ENCODE measurements at places on chromosomes 7 and 10.

DNA sequence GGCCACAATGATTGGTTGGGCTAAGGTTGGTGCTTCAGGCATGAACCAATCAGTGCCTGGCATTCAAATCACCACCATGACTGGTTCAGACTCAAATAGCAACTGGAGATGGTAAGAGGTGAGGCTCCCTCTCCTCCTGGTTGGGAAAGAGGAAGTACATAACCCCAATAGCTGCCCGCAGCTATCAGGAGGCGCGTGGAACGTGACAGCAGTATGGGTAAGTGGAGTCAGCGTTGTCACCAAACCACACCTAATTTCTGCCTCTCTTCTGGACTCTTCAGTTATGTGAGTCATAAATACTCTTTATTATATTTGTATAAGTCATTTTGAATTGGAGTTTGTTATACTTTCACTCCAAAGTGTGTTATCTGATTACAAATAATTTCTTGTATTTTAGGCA is 17.9 kb upstream of the ITGA8 start:
- DNase-seq, result no peak

GRCh38 chr10:69703766-69704630 is 74.0 kb downstream of the FAM241B start:
- no peak for DNase-seq

- DNase-seq, result no peak
These were observed 91.6 kb downstream of the DNMBP start for GRCh38 chr10:99917963-99918825.

DNA sequence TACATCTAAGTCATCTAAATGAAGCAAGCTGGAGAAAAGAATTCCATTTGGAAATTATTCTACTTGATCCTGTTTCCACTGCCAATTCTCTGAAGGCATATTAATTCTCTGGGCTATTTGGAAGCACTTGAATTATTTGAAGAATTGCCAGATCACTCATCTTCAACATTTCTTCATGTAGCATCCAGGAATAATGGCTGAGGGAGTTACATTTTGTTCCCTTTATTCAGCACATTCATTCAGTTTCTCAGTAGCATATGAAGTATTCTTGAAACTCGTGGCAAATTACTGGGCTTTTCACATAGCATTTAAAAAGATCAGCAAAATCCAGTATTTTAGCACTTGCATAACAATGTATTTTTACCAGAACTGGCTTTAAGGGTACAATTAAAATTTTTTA is 127.1 kb upstream of the VIPR2 start:
- DNase-seq, result no peak

GRCh38 chr7:16515785-16516685 is 10.6 kb upstream of the LRRC72 start:
- no peak for DNase-seq

DNA sequence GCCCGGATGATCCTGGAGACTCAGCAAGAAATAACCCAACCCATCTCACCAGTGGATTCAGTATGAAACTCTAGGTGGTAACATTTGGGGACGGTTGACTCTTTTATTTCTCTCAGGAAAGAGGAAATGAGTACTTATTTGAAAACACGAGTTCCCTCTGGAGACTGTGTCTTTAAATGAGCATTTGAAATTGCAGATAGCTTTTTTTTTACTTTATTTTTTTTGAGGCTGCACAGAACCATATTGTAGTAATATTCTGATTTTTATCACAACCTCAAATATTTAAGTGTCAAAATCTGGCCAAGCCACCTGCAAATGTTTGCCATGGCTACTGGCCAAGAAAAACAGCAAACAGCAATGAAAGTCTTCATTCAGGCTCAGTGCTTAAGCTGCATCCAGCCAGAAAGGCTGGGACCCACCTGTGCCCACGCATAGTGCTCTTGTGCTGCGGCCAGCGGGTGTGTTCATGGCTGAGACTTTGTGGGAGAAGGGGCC is 160.8 kb downstream of the CREB5 start:
- DNase-seq, result no peak

DNA sequence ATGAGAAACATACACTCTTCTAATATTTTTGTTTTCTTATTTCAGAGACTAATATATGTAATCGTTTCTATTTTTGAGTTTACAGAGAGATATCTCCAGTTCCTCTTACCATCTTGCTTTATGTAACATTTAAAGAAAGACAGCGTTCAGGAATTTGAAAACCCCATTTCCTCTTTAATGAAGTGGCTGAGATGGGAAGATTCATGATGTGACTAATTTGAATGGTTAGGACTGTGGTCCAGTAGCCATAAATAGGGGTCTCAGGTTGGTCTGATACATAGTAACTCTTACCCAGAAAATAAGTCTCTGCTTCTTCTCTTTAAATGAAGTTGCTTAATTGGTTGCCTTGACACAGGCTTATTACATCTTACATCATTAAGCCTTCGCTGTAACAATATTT is 6.9 kb downstream of the KMT2E start:
- DNase-seq, result no peak

GRCh38 chr7:19407270-19407669 is 262.0 kb upstream of the FERD3L start:
- DNase-seq, result no peak

- no peak for DNase-seq
These were observed 93.6 kb downstream of the RGS10 start for GRCh38 chr10:119448628-119449584.

GRCh38 chr10:133381036-133381435 is 2.0 kb downstream of the PAOX start:
- DNase-seq, result no peak

- no peak for DNase-seq
These were observed 323.3 kb downstream of the CRPPA start for GRCh38 chr7:16098058-16098457.

DNA sequence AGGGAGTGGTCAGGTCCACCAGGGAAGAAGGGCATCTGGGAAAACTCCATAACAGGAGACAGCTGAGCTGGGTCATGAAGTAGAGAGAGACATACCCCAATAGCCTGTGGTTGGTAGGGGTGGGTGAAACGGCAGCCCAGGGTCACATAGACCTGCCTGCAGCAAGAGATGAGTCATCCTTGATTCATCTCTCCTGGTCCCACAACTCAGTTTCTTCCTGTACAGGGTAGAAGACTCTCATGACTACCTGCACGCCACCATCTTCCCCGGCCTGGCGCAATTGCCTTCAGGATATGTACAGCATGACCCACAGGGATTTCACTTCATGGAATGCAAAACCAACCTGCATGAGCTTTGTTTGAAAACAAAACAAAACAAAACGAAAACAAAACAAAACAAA is 45.1 kb upstream of the ADAM12 start:
- DNase-seq, result no peak

- DNase-seq, result no peak
These were observed 110.7 kb downstream of the HIP1 start for GRCh38 chr7:75628055-75628454.

GRCh38 chr10:25632802-25633201 is 301.2 kb upstream of the MYO3A start:
- no peak for DNase-seq

DNA sequence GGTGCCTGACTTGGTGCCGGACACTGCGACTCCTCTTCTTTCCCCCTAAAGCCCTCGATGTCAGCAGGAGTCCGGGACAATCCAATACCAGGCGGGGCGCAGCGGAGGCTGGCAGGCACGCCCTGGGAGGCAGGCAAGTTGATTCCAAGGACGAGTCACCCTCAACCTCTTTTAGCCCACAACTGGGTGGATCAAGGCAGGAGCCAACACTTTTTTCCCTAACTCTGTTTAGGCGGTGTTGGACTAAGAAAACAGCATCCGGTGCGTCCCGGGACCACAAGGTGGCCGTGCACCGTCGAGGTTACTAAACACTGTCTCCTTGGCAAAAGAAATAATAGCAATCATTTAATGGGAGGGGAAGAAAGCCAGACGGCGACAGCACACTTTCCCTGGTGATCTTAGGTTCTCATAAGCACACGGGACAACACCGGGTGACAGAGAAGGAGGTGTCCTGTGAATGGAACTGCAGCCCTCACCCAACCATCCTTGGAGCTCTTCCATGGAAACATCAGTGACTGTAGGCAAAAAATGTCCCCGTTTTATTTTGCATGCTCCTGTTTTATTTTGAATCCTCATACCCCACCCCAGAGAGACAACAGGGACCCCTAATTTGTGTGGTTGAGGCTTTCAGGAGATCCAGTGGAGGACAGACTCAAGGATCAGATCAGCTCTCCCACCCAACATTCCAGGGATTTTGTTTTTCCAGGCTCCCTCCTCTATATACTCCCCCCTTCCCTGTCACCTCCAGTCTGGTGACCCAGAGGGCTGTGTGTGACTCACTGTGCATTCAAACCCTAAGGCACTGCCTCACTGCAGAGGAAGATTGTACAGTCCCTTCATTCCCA is 1.3 kb upstream of the CALCR start:
- no peak for DNase-seq

All from cortex of kidney (tissue), 1 donor.